ENCODE measurements at places on chromosomes 11 and 22.

DNA sequence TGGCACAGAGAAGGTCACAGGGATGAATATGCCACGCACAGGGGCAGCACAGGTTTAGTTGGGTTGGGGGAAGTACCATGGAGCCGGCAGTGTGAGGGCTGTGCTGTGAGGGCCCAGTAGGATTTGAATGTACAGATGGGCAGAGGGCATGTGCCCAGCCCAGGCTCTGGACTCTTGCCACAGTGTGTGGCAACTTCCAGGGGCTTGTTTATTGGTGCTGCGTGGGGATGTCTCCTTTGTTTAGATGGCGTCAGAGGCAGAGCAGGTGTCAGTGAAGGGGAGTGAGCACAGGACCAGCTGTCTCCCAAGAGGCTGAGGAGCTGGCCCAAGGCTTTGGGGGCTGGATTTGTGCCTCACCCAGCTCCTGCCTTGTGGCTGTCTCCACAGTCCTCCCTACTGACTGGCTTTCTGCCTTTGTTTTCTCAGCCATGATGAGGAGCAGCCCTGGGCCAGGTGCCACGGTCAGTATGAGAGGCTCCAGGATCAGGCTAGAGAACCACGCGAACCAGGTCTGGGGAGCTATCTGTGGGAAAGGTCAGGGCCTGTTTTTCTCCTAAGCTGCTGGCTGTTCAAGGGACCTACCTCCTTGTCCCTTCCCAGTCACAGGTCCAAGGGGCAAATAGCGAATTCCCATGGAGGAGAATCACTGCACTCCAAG is 21.9 kb downstream of the SUN2 start:
- DNase-seq: no peak

- no peak for DNase-seq
Observed at GRCh38 chr11:117919781-117920221, 9.4 kb downstream of the TMPRSS13 start.

DNA sequence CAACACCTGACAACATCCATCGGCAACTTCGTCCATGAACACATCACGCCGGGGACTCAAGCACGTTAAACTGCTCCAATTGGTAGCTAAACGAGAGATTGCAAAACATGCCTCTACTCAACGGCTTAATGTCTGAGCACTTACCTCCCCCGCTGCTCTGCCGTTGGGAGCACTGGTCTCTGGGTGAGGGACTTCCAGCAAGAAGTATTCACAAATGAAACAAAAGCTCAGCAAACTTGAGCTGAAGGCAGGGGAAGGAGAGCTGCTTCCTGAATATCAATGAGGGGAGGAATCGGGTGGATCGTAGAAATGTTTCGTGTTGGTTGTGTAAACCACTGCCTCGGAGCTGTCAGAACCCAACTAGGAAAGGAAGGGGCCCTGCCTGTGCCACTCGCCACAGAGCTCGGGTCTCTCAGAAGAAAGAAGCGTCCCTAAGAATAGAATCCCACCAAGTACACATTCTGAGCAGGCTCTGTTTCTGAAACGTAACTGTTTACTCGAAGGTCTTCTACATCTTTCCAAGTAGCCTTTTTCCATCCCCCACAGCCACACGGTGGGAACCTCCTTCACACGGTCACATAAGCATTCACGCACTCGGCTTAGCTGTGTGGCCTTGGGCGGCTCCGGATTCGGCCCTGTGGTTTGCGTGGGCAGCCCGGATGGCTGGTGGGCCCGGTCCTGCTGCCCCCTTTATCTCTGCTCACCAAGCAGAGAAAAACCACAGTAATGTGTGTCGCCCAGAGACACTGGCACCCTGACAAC is at the start of gene MLC1:
MLC1 (minus strand) TSS at position 216 of the 762 bp plus-strand sequence. CDS start 524 bp downstream, outside the sequence.
- DNase-seq: peak; percentile 92

GRCh38 chr11:19311308-19312030 is 70.7 kb upstream of the E2F8 start:
- peak; percentile 35 for DNase-seq

DNA sequence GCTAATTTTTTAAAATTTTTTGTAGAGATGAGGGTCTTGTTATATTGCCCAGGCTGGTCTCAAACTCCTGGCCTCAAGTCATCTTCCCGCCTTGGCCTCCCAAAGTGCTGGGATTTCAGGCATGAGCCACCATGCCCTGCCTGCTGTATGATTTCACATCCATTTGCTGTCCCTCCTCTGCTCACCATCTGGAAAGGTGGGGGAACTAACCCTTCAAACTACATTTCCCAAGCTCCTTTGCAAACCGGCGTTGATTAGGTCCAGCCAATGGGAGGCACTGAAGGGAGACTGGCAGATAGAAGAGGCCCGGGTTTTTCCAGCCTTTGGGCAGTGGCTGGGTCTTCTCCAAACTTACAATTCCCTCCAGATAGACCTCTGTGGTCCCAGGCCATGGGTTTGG is 19.3 kb downstream of the RFPL1 start:
- no peak for DNase-seq

DNA sequence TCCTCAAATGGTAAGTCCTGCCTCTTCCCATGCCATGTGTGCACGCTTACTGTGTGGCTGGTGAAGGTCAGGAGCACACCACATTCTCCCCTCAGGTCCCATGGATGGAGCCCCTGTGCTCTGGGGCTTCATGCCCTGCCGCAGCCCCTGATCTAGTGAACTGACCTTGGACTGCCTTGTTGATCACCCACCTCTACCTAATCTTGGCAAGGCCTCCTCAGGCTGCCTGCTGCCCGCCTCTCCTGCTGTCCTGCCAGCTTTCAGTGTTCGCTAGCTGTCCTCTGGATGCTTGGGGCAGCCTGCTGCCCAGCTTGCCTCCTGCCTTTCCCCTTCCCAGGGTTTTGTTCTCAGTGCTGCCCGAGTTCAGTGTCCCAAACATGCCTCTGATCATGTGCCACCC is 38.1 kb downstream of the CABIN1 start:
- DNase-seq: no peak

- no peak for DNase-seq
Observed at GRCh38 chr11:7533199-7534041, 19.6 kb downstream of the PPFIBP2 start.

DNA sequence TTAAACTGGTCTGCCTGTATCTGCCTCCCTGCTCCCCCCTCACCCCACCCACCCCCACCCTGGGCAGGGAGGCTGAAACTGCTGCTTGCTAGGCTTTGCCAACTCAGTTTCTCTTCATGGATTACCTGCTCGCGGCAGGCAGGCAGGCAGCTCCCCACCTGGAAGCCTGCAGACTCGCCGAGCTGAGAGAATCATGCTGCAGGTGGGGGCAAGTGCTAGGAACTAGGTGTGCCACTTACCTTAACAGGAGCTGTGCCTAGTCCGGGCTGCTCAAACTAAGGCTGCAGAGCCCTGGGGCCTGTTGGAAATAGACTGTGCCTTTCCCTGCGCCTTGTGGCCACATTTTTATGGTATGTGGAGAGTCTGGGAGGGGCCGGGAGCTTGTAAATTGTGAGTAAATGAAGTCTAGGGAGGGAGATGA is 30.3 kb downstream of the MARK2 start:
- DNase-seq: no peak

DNA sequence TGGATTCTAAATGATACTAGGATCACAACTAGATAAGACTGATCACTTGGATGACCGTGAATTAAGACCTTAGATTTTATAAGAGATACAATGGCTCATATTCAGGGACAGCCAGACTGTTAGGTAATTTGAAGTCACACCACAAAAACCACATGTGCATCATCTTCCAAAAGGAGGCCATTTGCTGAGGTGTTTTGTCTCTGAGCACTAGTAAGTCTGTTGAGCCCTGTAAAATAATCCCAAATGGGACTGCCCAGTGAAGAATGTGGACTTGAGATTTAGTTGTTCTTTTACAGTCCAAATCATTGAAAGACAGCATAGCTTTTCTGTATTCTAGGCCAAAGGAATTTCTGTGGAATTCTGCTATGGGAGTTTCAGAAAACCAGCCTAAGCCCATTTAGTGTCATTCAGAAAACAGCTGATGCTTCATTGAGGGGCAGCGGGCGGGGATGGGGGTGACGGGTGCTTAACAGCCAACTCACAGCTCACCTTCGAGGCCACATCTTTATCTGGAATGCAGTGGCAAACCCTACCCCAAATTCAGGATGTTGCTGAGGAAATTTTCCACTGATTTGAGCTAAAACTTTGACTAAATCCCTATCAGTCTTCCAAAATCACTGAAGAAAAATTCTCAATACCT is 80.1 kb upstream of the BIRC3 start:
- DNase-seq: no peak

DNA sequence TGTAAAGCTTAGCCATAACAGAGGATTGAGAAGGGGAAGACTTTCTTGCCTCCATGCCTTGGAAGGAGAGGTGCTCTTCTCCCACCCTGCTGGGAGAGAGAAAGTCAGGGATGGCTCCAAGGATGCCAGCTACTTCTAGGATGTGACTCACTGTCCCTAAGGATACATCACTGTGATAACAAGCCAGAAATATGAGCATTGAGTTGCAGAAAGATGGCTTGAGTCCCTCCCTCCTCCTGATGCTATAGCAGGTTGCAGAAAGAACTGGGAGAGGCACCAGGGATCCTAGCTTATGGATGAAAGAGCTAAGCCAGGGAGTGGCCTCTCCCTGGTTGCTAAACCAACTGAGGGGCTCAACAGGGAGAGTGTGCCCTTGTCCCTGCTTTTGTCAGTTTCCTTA is 27.8 kb upstream of the FJX1 start:
- no peak for DNase-seq

DNA sequence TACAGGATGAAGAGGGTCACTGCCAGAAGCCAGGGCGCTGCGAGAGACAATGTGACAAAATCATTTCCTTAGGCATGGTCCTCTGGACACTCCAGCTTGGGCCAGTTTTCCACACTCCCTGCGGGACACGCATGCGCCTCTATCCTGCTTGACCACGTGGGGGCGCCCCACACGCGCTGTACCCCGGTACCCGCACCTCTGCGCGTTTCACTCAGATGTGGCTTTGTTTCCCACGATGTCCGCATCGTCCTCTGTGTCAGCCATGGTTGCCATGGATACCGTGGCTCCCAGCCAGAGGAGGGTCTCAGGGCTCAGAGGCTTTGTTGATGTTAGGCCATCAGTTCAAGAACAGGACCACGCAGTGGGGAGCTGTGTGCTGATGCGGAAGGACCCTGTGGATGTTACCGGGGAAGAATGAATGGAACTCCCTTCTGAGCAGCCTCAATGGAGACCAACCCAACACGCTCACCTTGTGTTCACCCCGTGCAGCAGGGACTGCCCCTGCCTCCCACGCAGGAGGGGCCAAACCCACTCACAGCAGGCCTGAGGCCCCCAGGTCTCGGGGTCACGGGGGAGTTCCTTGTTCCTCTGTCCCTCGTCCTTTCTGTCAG is 101.1 kb upstream of the SLC22A12 start:
- peak; percentile 76 for DNase-seq

GRCh38 chr11:108160970-108161566 is 39.7 kb downstream of the ACAT1 start:
- DNase-seq: no peak

- no peak for DNase-seq
Observed at GRCh38 chr11:78037825-78038620, 14.9 kb upstream of the KCTD14 start.

DNA sequence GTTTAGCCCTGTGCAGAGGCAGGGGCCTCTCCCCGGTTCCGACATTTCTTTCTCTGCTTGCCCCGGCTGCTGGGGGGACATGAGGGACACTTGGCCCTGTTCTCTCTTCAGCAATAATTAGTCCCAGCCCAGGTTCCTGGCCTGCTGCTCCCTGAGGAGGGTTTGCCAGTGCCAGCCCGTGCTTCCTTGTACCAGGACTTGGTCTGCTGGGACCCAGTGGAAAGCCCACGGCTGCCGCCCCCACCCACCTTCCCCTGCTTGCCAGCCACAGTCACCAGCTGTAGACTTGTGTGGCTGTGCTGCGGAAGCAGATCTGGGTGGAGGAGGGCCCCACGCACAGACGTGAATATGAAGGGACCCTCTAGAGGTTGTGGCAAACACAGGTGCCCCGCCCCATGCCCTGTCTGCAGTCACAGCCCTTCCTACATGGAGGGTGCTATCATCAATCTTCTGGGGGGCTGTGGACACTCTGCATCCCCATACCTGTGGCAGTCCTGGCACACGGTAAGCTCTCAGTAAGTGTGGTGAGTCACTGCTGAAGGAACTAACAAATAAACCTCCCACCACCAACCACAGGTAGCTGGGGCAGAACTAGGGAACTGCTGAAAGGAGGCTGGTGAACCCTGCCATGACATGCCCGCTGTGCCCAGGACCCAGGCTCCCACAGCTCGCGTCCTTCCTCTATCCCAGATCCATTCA is 949 bp downstream of the TP53AIP1 start:
- DNase-seq: no peak

GRCh38 chr11:11691296-11692151 is 69.7 kb upstream of the GALNT18 start:
- DNase-seq: no peak

DNA sequence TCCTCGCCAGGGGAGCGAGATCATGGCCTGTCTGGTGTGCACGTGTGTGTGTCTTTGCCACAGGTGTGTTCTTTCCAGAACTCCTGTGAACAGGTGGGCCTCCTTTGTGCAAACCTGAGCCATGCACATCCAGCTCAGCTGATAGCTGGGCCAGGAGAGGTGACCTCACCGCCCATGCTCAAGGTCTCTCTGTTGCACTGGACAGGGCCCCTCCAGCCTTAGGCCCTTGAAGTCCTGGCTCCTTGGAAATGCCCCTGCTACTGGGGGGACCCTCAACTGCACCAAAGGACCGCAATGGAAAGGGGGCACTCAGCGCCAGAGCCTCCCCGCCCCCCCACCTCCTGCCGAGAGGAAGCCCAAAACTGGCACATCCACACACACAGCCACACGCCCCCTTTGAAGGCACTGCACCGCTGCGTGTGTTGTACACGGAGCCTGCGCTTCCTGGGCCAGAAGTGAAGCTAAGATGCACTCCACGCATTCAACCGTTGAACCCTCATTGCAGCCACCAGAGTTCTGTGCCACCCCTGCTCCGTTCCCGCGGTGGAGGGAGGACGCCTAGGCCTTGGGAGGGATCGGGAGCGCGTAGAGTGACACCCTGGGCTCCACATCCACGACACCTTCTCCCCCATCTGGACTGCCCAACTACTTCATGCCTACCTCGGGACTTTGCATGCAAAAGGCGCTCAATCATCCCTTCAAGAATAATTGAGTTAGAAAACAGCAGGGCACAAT is 16.4 kb upstream of the IL2RB start:
- DNase-seq: no peak

DNA sequence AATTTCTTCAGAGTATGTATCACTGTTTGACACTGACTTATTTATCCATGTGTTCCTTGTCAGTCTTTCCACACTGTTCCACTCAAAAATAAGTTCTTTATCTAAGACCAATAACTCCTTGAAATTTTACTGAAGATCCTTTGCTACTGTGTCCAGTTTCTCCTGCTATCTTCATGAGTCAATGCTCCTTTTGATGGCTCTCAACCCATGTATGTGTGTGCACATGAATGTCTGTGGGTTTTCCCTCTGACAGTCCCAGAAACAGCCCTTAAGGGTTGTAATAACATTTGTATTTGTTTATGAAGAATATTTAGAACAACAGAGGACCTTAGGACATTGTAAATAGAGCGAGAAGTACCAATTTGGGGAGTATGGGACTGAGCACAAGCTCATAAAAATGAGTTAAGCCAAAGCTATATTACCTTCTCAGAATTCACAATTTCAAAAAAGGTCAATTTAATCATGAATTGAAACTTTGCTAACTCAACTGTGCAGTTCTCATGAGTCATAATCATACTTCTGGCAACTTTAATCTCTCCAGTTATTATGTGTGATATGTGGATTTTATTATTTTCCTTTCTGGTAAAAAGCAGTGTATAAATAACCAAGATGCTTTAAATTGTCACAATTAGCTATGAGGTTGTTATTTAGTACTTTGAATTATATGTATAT is 533.6 kb downstream of the CNTN5 start:
- no peak for DNase-seq

Data from HL-60 (cell line).